Pancreas (tissue), 10 donors: ENCODE measurements at places on chromosomes 16 and 17.

- no peak for DNase-seq
- H3K4me3 ChIP-seq, result no peak overlapping the region
- no peaks in the 10 kb centered on the region for H3K27me3 ChIP-seq
- no peaks in the 10 kb centered on the region for H3K36me3 ChIP-seq
These were observed 9.3 kb downstream of the CPHXL2 start for GRCh38 chr16:75667503-75667902.

DNA sequence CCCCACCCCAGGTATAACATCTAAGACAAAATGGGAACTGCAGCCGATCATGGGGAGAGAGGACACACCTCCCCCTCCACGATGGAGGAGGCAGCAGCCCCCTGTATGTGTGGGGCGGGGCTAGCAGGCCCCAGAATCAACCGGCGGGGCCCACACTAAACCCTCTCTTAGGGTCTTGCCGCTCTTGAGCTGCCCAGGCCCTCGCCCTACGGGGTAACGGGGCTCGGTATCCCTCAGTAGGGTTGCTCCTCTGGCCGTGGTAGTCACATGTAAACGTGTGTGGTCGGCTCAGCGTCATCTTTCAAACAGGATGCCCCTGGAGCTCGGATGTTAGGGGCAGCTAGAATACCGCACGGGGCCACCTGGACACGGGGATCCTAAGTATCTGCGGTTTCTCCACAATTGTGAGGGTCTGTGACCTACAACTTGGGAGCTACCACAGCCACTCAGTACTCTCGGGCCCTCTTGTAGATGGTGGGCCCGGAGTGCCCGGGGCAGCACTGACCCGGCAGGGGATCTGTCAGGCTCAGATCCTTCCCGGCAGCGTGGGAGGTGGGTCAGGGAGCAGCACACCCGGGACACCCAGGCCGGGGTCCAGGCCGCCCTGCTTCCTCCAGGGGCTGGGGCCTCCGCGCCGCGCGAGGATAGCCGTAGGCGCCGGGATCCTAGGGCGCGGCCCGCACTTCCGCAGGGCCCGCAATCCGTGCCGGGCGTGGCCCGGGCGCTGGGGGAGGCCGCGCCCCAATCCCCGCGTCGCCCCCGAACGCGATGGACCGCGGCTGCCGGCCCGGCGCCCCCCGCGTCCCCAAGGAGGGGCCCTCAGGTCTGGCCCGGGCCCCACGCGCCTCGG is 781 bp downstream of the ARHGDIA start:
- peaks cover 32% of the 10 kb centered on the region for H3K4me1 ChIP-seq
- peaks cover 10% of the 10 kb centered on the region for H3K36me3 ChIP-seq
- H3K4me3 ChIP-seq, result peak overlapping the region; percentile 59
- H3K27me3 ChIP-seq, result no peaks in the 10 kb centered on the region
- peak overlapping the region; percentile 96 for H3K27ac ChIP-seq

- H3K36me3 ChIP-seq, result no peaks in the 10 kb centered on the region
- no peak overlapping the region for H3K27ac ChIP-seq
- H3K27me3 ChIP-seq, result no peaks in the 10 kb centered on the region
- no peaks in the 10 kb centered on the region for H3K4me1 ChIP-seq
These were observed 606.3 kb downstream of the KCNJ2 start for GRCh38 chr17:70775679-70776078.

GRCh38 chr16:84788920-84789391 is 30.8 kb upstream of the CRISPLD2 start:
- peaks cover 10% of the 10 kb centered on the region for H3K4me1 ChIP-seq
- no peak for DNase-seq
- no peaks in the 10 kb centered on the region for H3K36me3 ChIP-seq
- no peak overlapping the region for H3K27ac ChIP-seq
- H3K4me3 ChIP-seq, result no peak overlapping the region
- no peaks in the 10 kb centered on the region for H3K27me3 ChIP-seq

DNA sequence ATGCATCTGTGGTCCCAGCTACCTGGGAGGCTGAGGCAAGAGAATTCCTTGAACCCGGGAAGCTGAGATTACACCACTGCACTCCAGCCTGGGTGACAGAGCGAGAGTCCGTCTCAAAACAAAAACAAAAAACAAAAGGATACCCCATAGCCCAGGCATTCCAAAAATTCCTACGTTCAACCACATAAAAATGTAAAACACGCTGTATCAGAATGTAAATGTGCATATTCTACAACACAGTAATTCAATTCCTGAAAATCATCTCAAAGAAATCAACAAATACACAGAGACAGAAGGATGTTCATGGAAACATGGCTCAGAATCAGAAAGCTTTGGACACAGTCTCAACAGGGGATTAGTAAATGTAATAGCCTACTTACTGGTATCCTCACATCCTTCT is 33.0 kb downstream of the COG7 start:
- no peak overlapping the region for H3K4me3 ChIP-seq
- no peaks in the 10 kb centered on the region for H3K27me3 ChIP-seq
- no peaks in the 10 kb centered on the region for H3K36me3 ChIP-seq

DNA sequence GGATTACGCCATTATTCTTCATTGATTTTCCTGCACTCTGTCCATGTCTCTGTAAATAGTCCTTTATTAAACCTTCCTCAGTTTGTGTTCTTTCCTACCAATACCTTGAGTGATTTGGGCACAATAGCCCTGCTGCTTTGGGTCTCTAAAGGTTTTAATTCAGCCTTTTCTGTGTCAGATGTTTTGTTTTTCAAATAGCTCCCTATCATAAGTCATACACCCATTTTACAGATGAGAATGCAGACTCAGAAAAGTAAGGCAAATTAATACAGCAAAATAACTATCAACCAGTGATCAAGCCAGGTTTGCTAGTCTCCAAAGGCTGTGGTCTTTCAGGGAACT is 25.0 kb upstream of the KPNB1 start:
- H3K4me1 ChIP-seq, result peaks cover 21% of the 10 kb centered on the region
- H3K27ac ChIP-seq, result no peak overlapping the region
- H3K4me3 ChIP-seq, result no peak overlapping the region
- no peaks in the 10 kb centered on the region for H3K27me3 ChIP-seq

- H3K27me3 ChIP-seq, result no peaks in the 10 kb centered on the region
- no peak overlapping the region for H3K4me3 ChIP-seq
- no peaks in the 10 kb centered on the region for H3K36me3 ChIP-seq
- no peak overlapping the region for H3K27ac ChIP-seq
- no peak for DNase-seq
These were observed 254.3 kb upstream of the SALL1 start for GRCh38 chr16:51405361-51405760.

DNA sequence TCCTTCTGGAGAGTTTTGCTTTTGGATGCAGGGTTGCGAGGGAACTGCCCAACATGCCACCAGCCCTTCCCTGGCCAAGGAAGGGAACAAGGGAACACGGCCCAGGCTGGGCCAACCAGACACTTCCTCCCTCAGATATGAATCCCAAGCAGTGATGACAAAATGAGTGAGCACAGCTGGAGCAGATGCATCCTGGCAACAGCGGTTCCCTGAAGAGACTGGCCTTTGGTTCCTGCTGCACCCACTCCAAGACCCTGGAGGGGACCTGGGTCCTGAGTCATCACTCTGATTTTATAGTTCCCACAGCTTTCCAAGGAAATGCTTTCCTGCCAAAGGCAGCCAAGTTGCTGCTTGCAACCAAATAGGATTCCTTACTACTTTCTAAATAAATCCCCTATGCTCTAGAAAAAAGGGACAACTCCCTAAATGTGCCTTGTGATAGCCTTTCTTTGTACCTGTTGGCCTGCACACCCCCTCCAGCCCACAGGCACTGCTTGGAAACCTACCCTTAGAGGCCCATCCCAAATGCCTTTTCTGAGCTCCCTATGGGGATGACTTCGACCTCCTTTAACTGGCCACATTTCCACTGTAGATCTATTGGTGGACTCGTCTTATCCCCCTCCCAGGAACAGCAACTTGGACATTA is 5.3 kb downstream of the ST3GAL2 start:
- no peaks in the 10 kb centered on the region for H3K36me3 ChIP-seq
- peaks cover 18% of the 10 kb centered on the region for H3K4me1 ChIP-seq
- no peaks in the 10 kb centered on the region for H3K27me3 ChIP-seq
- no peak overlapping the region for H3K4me3 ChIP-seq
- no peak overlapping the region for H3K27ac ChIP-seq

GRCh38 chr16:69888005-69888590 is 63.0 kb upstream of the CLEC18A start:
- H3K27ac ChIP-seq, result no peak overlapping the region
- H3K4me3 ChIP-seq, result no peak overlapping the region
- no peaks in the 10 kb centered on the region for H3K36me3 ChIP-seq

GRCh38 chr16:89958068-89958467 is 9.5 kb downstream of the DEF8 start:
- H3K27ac ChIP-seq, result no peak overlapping the region
- no peaks in the 10 kb centered on the region for H3K27me3 ChIP-seq
- H3K4me3 ChIP-seq, result no peak overlapping the region
- peaks cover 9% of the 10 kb centered on the region for H3K36me3 ChIP-seq

DNA sequence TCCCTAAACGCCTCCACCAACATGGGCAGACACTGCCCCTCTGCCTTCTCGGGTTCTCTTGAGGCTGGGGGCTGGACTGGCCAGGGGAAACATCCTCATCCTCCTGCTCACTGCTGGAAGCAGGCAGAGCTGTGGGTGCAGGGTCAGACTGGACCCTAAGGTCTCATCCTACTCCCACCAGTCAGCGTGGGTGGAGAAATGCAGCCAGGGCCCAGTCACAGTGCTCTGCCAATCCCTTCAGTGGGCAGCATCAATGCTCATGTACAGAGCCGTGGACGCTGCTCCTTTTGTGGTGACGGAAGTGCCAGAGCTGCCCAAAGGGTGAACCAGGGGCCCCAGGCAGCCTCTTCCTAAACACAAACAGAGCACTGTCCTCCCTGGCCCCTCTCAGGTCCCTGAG is 13.4 kb upstream of the TBX2 start:
- H3K27ac ChIP-seq, result no peak overlapping the region
- H3K36me3 ChIP-seq, result no peaks in the 10 kb centered on the region
- no peaks in the 10 kb centered on the region for H3K4me1 ChIP-seq
- H3K4me3 ChIP-seq, result no peak overlapping the region
- no peaks in the 10 kb centered on the region for H3K27me3 ChIP-seq

GRCh38 chr17:14922411-14922810 is 342.7 kb downstream of the PMP22 start:
- no peaks in the 10 kb centered on the region for H3K36me3 ChIP-seq
- H3K27ac ChIP-seq, result peak overlapping the region; percentile 14
- H3K4me3 ChIP-seq, result no peak overlapping the region
- H3K4me1 ChIP-seq, result no peaks in the 10 kb centered on the region
- peak; percentile 68 for DNase-seq

- DNase-seq, result peak; percentile 33
- H3K4me3 ChIP-seq, result no peak overlapping the region
- H3K27ac ChIP-seq, result no peak overlapping the region
- H3K4me1 ChIP-seq, result no peaks in the 10 kb centered on the region
- H3K36me3 ChIP-seq, result no peaks in the 10 kb centered on the region
These were observed 15.3 kb downstream of the DLG4 start for GRCh38 chr17:7204336-7204735.

- no peaks in the 10 kb centered on the region for H3K36me3 ChIP-seq
- H3K27me3 ChIP-seq, result no peaks in the 10 kb centered on the region
- peaks cover 13% of the 10 kb centered on the region for H3K4me1 ChIP-seq
- H3K4me3 ChIP-seq, result no peak overlapping the region
- peak; percentile 63 for DNase-seq
These were observed 10.0 kb upstream of the MPRIP start for GRCh38 chr17:17032131-17032692.

DNA sequence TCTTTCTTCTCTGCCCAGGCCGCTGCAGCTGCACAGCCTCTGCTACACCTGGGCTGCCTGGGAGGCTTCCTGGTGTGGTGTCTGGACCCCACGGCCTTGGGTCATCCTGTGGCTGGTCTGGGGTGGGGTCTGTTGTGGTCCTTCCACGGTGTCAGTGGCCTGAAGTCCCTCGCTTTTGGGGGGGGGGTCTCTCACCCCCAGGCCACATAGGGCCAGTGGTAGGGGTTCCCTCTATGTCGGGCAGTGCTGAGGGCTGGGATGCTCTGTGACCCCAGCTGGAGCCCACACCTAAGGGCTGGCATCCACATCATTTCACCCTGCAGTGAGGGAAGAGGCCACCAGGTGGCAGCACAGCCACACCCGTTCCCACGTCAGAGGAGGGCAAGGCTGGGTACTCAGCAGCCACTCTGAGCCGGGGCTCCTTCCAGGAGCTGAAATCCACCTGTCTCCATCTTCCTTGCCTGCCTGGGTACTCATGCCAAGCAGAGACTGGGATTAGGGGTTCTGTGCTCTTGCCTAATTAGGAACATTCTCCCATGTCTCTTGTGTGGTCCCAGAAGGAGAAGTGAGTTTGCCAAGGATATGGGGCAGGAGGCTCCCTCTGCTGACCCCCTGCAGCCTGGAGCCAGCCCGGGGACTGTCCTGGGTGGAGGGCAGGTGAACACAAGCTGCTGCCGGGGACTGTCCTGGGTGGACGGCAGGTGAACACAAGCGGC is 13.0 kb downstream of the ENGASE start:
- no peaks in the 10 kb centered on the region for H3K4me1 ChIP-seq
- H3K4me3 ChIP-seq, result no peak overlapping the region
- no peaks in the 10 kb centered on the region for H3K36me3 ChIP-seq
- peak; percentile 87 for DNase-seq
- no peak overlapping the region for H3K27ac ChIP-seq

DNA sequence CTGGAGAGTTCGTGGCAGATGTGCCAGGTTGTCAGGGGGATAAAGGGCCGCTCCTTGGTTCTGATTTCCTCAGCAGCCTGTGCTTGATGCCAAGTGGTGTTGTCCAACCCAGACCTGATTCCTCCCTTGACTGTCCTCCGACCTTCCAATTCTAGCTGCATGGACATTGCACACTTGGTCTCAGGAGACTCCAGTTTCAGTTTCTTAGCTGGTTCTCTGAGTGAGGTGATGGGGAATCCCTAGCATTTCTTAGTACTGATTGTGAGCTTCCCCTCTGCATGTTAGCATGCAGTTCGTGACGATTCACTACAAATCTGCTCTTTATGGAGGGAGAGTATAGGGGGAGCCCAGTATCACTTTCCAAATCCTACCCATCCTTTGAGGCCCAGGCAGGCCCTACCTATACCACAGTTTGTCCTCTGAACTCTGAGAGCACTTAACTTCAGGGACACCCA is 12.4 kb upstream of the CCR7 start:
- DNase-seq, result no peak
- no peaks in the 10 kb centered on the region for H3K27me3 ChIP-seq
- H3K4me3 ChIP-seq, result no peak overlapping the region
- no peaks in the 10 kb centered on the region for H3K4me1 ChIP-seq
- no peaks in the 10 kb centered on the region for H3K36me3 ChIP-seq

DNA sequence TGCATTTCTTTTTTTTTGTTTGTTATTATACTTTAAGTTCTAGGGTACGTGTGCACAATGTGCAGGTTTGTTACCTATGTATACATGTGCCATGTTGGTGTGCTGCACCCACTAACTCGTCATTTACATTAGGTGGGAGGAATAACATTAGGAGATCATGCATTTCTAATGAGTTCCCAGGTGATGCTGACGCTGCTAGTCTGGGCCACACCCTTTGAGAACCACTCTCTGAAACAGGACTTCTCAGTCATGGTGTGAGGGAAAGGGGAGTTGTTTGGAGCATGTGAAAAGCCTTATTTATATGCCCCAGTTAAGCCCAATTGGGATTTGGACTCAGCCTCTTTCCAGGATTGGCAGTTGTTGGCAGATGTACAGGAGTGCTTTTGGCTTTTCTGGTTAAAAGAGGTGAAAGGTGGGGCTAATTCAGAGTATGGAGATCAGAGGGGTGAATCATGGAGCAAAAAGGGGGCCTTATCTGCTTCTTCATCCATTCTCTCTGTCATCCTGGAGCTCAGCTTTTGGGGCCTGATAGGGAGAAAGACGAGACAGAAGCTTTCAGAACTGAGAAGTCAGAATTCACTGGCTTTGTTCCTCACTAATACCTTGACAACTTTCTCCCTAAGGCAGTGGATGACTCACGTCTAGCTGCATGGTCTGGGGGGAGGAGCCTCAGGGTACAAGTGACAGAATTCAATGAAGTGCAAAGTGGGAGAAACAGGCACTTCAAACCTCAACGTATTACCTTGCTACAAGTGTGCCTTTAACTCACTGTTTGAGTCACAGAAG is 180.0 kb upstream of the CACNG3 start:
- H3K27ac ChIP-seq, result no peak overlapping the region
- no peaks in the 10 kb centered on the region for H3K4me1 ChIP-seq
- no peaks in the 10 kb centered on the region for H3K27me3 ChIP-seq
- H3K36me3 ChIP-seq, result no peaks in the 10 kb centered on the region
